Nucleus accumbens (tissue), 56 donors: ENCODE measurements at places on chromosomes 7 and 10.

- DNase-seq: no peak
Observed at GRCh38 chr7:134527979-134528371, 608 bp downstream of the AKR1B10 start.

DNA sequence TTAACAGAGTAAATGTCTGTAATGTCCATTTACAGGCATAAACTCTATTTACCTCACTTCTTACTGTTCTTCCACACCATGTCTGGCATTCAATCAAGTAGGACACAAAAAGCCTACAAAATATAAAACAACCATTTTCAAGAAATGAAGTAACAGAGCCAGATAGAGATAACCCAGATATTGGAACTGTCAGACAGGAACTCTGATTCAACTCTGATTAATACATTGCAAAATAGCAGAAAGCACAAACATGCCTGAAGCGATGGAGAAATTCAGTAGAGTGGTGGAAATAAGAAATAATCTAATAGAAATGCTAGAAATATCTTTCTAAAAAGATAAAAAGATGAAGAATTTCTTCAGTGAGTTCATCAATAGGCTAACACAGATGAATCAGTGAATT, 964.4 kb downstream of the PCDH15 start:
- no peak for DNase-seq

- DNase-seq: no peak
Observed at GRCh38 chr10:131654471-131655087, 246.2 kb upstream of the PPP2R2D start.

DNA sequence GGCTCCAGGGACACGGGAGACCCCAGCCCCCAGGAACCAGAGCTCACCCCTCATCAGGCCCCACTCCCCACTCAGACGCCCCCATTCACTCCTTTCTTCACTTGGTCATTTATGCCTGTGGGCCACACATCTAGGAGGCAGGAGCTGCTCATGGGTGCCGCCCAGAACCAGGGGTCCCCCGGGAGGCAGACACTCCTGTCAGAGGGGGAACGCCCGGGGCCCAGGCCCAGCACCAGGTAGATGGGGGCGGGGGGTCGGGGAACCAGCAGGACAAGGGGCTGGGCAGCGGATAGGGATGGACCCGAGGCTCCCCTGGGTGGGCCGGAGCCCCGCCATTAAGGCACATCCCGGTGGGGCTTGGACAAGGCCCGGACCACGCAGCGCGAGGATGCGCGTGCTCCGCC, 11.8 kb downstream of the CALY start:
- no peak for DNase-seq

DNA sequence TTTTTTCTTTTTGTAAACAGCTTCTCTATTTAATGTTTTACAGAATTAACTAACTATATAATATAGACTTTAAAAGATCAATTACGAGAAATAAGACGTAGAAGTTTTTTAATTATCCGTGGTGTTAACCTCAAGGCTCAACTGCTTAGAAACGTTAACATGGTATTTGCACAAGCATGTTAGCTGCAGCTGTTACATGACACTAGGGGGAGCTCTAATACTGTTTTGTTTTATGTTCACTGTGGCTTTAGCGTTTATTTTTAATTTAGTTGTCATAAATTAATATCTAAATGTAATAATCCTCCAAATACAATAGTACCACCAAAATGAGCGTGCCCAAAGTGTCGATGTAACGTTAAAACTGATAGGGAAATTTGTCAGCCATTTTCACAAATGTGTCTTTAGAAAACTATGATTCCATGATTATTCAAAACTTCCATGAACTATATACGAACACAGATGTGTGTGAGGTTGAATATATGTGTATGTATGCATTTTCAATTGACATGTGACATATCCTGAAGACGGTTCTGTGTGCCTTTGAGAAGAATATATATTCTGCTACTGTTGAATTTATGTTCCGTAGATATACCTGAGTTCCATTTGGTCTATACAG, 828.8 kb upstream of the MBL2 start:
- DNase-seq: no peak

DNA sequence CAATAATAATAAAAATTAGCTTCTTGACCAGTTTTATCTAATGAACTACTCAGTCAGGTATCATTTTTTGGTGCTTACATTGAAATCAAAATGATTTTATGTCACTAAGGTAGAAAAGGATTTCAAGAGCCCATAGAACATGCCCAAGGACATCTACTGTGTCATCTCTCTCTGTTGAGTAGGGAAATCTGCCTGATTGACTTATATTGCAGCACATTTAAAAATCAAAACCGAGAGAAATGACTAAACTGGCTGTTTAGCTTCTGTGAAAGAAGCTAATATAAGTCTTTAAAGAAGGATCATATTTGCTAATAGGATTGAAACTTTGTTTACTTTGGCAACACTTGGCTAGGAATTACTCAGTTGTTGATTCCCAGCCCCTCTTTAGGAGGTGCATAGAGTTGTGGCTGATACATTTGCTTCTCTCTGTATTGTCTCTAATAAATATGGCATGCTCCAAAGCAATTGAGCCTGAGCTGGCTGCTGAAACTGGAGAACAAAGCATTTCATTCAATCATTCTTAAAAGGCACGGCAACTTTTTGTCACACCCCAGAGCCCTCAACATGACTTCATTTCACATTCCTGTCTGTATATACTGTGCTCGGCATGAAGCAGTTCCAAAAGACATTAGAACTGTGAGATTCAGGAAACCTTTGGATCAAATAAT, 1096.9 kb upstream of the POT1 start:
- no peak for DNase-seq

GRCh38 chr10:51767103-51767763, 67.8 kb upstream of the CSTF2T start:
- DNase-seq: no peak

- DNase-seq: no peak
Observed at GRCh38 chr7:150420242-150420641, 30.2 kb upstream of the GIMAP8 start.

DNA sequence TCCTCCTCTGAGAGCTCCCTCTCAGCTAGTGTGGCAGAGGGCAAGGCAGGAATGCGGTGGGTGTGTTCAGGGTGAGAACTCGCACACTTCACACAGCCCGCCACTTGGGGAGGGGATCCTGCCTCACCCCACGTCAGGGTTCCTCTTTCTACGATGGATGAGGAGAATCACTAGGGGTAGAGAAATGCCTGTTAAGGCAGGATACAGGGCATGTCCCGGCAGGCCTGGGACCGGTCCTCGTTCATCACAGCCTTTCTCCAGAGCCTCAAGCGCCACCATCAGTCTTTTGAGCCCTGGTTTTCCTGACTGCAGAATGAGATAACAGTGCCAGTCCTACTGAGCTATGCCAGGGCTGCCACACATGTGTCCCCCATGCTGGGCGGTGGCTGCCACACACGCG, 546.7 kb upstream of the ADARB2 start:
- no peak for DNase-seq

- no peak for DNase-seq
Observed at GRCh38 chr7:1873857-1874589, 203.9 kb downstream of the ELFN1 start.

- DNase-seq: no peak
Observed at GRCh38 chr7:7895004-7895650, 73.5 kb upstream of the GLCCI1 start.

DNA sequence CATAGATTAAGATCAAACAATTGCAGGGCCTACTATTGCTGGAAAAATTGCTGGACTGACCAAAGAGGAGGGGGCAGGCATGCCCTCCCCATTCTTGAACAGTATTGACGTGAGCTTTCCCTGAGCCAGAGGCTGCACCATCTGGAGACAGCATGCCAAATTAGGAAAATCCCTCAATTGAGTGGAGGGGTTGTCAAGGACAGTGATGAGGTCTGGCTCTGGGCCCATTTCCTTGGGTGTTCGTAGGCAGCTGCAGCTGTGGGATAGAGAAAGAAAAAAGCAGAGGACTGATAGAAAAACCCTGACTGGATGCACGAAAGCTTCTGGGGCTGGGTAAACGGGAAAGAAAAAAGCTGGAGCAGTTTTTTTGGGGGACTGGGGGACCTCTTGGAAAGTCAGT, 22.8 kb upstream of the ORC5 start:
- no peak for DNase-seq

GRCh38 chr7:158013085-158013668, 574.4 kb downstream of the PTPRN2 start:
- DNase-seq: no peak

DNA sequence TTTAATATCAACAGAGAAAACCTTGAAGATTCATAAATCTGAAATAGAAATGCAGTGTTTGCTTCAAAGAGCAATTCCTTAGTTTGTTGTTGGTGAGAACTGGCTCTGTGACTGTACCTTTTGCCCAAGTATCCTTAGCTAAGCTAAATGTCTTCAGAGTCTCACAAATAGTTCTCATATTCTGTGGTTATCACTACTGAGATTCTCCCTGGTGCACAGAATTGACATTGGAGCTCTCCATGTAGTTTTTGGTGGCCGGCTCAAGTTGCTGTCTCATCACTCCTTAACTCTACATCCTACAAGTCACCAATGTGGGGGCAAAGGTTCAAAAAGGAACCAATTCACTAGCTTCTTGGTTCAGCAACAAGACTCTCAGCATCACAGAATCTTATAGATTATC, 780.3 kb downstream of the LRMDA start:
- no peak for DNase-seq

GRCh38 chr10:100826661-100826982, 81.2 kb downstream of the PAX2 start:
- DNase-seq: no peak

DNA sequence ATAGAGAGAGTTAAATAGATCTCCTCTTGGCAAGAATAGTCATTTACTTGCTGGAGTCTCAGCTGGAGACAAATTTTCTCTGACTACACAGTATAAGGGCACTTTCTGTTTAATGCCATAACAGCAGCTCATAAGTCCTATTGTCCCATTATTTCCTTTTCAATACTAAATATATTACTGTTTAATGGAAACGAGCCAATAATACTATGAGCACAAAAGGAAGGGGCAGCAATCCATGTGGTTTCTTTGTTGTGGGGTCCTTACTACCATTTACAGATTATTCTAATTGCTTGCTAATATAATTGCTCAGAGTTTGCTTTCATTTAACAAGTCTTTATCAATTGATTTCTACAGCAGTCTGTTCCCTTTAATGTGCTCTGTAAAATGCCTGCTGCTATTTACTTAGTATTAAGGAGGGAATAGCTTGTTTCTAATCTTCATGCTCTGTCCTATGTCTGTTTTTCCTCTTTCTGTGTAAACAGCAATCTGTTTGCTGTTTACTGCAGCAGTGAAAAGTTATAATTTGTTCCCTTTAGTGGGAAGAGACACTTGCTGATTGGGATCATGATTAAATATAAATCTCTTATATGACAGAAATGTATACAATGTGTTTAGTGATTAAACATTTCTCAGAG, 296.2 kb upstream of the SMIM30 start:
- no peak for DNase-seq

GRCh38 chr10:118311505-118311904, 30.6 kb downstream of the FAM204A start:
- DNase-seq: no peak

- no peak for DNase-seq
Observed at GRCh38 chr10:89549510-89549909, 14.1 kb upstream of the SLC16A12 start.

DNA sequence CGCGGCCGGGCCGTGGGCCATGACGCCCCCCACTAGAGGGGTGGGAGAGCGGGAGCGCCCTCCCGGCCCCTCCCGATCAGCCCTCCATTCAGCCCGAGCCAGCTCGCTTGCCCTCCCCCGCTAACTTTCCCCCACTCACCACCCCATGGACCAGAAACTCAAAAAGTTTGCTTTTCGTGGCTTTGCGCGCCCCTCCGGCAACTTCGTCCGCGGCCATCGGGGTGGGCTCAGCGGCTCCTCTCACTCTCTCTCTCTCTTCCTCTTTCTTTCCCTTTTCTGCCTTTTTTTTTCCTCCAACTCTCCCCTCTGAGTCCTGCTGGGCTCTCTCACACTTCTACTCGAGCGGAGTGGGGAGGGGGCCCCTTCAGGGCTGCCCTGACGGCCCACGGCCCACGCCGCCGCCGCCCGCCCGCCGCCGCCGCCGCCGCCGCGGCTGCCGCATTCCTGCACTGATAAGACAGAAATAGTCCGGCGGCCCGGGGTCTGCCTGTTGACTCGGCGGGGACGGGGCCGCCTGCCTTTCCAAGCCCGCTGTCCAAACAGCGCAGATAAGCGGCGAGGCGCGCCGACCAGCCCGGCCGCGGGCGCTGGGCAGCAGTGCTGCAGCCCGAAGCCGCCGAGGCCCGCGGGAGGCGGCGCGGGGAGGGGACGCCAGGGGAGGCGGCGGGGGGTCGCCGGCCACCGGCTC, at the start of gene SMARCD3:
SMARCD3 (minus strand) TSS at position 349 of the 688 bp plus-strand sequence; CDS start at position 217, 132 bp downstream.
- no peak for DNase-seq

DNA sequence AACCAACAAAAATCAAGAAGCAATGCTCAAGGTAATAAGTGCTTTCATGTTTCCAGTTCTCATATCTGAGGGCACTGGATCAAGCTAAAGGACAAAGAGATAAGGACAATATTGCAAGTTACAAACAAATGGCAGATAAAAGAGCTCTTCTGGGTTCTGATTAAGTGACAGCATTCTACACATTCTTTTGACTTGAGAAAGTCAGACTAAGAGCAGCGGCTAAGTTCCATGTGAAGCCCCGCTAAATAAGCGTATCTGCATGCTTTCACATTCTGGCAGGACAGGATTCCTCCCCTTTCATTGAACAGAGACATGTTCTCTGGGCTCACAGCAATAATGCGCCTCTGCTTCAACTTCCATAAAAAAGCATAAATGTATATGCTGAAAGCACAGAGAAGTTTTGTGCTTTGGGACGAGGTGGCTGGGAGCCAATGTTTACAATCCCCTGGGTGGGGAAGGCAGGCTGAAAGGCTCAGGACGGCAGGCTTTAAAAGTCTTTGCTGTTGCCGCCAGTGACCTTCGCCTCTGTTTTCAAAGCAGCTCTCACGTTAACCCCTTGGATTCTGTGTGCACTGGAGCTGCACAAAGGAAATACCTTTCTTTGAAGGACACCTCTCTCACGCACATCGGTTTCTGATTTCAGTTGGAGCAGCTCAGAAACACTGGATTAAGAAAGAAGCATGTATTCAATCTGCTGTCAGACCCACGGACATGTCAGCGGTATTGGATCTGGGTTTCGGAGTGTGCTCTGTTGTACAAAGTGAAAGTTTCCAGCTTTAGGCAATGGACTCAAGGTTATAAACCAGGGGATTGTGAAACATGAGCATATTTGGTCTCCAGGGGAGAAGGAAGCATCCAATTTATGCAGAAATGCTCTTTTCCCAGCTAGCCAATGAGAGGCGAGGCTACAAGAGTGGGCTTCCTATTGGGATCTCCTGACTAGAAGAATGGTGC, 105.4 kb upstream of the FAM133B start:
- no peak for DNase-seq

- no peak for DNase-seq
Observed at GRCh38 chr7:123773481-123773880, 24.7 kb upstream of the WASL start.

- no peak for DNase-seq
Observed at GRCh38 chr7:28793381-28794085, 164.6 kb downstream of the TRIL start.

GRCh38 chr7:25050223-25050622, 70.2 kb upstream of the OSBPL3 start:
- no peak for DNase-seq

GRCh38 chr10:8921568-8921967, 867.1 kb downstream of the GATA3 start:
- no peak for DNase-seq

GRCh38 chr10:75650648-75651047, 219.2 kb downstream of the LRMDA start:
- no peak for DNase-seq
